ENCODE measurements at places on chromosomes 6 and 20.

- DNase-seq: no peak
Observed at GRCh38 chr20:34921436-34921835, 34.2 kb downstream of the GSS start.

DNA sequence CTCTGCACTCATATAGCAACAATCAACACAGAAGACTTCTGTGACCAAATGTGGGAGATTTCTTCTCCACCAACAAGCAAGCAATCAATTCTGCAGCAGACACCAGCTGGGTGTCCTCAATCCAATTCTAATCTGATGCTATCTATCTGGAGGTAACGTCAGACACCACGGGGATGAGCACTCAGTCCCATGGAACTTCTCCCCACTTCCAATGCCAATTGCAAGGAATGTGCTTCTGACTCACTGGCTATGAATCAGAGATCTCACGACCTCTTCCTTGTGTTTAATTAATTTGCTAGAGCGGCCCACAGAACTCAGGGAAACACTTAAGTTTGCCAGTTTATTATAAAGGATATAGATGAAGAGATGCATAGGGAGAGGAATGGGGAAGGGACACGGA, 103.5 kb upstream of the SIRPG start:
- DNase-seq: peak; percentile 72

GRCh38 chr6:140370441-140370840, 996.0 kb upstream of the CITED2 start:
- DNase-seq: peak; percentile 63

- no peak for DNase-seq
Observed at GRCh38 chr6:40187535-40188144, 253.4 kb upstream of the MOCS1 start.

DNA sequence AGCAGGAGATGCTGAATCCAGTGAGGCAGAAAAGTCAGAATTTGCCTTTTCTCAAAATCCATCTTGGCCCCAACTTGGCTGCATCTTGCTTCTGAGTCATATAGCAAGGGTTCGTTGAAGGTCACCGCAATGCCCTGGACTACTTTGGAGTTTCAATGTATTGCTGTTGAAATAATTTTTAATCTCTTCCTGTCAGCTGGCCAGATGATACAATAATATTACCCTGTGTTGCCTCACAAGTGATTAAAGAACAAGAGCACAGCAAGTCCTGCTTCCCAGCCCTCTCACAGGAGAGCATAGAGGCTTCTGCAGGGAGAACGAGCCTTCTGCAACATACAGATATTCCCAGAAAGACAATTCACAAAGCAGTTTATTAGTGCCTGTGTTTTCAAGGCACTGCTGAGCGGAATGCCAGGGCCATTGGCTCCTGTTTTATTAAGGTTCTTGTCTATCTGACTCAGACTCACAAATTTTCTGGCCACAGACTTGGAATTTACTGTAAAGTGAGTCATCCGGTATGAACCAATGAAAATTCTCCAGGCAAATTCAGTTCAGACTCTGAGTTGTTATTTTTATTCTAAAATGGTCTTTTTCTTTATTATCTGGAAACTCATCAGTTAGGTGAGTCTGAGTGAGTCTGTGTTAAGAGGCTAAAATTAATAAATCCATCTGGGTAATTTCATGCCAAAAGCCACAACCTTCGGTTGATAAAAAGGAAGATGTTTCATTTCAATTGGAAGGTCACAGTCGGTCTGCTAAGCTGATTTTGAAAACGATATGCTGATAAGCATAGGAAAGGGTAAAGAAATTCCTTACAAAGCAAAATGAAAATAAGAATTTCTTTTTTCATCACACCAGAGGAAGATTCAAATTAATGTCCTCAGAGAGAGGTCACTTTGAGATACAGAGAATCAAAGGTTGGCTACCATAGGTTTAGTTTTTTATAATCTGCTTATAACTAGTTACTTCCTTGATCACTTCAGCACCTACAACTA, 289.4 kb upstream of the STXBP5 start:
- peak; percentile 98 for DNase-seq

GRCh38 chr20:23294166-23294565, 56.4 kb upstream of the NXT1 start:
- no peak for DNase-seq

GRCh38 chr6:36516559-36516958, 30.7 kb downstream of the STK38 start:
- no peak for DNase-seq

DNA sequence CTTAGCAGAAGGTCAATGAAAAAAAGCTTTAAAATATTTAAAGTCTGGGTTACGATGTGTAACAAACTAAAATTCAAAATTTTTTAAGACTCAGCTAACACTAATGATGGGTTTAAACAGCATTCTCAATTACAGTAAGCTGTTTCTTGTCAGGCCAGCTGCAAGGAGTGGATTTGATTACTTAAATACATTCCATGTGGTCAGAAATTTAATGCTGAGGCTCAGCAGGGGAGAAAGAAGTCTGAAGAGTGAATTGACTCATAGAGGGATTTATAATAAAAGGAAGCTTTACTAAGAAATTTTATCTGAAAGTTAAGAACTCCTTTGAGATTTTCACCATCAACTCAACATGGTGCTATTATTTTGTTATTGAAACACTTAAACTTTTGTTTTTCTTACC, 398.6 kb downstream of the KHDRBS2 start:
- peak; percentile 22 for DNase-seq

DNA sequence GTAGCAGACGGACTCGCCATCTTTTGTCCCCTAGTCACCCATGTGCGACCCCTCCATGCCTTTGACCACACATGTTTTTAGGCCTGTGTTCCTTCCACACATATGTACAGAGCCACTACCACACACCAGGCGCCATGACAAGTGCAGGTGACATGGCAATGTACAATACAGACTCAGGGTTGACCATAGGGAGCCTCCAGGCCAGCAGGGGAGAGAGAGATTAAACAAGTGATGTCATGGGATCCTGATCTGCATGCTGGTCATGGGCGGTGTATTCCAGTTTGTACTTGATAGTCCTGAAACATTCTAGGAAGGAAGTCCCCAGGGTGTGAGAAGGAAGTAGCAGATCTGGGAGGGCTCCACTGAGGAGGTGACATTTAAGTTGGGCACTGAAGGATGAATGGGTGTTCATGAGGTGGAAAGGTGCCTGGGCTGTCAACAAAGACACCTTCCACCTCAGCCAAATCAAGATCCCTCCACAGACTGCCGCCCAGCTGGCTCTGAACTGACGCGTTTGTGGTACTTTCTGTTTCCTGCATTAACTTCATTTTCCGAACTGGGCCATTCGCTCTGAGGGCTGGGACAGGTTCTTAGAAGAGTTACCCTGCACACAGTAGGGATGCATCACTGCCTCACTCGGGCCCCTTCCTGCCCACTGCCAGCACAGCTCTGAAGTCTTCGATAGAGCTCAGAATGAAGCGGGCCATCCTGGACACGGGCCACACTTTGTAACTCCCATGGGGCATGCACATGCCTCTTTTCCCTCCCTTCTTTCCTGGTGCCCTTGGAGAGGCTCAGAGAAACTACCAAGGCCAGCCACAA, 94.0 kb downstream of the NOL4L start:
- DNase-seq: no peak

DNA sequence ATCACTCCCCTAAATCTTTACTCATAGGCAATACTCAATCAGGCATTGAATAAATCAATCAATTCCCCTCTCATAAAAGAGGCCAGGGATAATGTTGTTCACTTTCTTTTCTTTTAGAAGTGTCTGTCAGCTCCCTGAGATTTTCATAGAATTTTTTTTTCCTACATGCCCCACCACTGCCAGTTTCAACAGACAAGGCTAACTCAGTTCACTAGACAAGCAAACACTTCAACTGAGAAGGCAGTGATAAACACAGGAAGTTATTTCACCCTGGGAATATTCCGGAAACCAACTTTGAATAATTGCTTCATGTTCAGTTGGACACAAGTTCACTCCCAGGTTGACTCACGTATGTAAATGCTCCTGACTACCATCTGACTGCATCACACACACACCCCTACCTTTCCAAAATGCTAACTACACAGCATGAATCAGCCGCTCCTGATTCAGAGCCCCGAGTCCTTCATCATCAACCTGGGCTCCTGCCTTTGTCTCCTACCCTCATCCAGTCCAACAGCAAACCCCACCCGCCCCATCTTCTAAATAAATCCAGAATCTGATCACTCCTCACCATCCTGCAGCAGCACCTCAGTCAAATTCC, 143.9 kb downstream of the BCAS1 start:
- peak; percentile 91 for DNase-seq

GRCh38 chr6:69866770-69867638, 648 bp downstream of the COL19A1 start:
- peak; percentile 62 for DNase-seq

- no peak for DNase-seq
Observed at GRCh38 chr6:146884728-146885127, 286.0 kb downstream of the ADGB start.

- no peak for DNase-seq
Observed at GRCh38 chr20:49635866-49636265, 67.9 kb upstream of the PTGIS start.

- no peak for DNase-seq
Observed at GRCh38 chr6:82766476-82766875, 299.2 kb downstream of the UBE3D start.

- DNase-seq: no peak
Observed at GRCh38 chr6:156955494-156956183, 178.5 kb downstream of the ARID1B start.

GRCh38 chr6:154901876-154902552, 93.1 kb upstream of the TIAM2 start:
- no peak for DNase-seq

DNA sequence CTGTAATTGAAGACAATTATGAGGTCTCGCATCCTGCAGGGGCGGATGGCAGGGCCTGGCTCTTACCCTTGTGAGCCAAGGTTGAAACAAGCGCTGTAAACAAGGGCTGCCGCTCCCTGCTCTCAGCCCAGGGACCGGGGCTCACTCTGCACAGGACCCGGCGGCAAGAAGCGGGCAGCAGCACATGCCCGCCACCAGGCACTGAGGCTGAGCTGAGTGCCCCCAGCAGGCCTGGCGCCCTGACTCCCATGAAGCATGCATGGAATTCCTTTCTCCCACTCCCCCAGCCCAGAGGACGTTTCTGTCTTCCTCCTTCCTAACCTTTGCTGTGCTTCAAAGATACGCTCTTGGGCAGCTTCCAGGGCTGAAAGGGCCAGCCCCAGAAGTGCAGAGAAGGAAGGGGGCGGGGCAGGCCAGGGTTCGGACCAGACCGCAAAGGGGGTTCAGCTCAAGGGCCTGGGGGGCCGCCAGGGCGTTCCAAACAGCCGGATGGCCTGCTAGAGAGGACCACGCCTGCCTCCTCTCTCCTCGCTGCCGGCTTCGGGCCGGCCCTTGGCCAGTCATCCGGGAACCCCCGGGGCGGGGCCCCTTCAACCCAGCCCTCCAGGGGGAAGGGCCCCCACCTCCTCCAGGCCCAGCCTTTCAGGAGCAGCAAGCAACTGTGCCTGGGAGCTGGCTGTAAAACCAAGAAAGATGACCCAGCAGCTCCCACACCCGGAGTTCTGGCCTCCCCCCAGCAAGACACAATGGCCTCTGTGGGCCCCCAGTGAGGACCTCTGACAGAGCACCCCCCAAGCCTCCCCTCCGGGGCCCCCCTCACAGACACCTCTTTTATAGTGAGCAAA, 109.9 kb downstream of the NOL4L start:
- DNase-seq: peak; percentile 94

- peak; percentile 24 for DNase-seq
Observed at GRCh38 chr6:79672631-79673111, 41.5 kb downstream of the SH3BGRL2 start.

DNA sequence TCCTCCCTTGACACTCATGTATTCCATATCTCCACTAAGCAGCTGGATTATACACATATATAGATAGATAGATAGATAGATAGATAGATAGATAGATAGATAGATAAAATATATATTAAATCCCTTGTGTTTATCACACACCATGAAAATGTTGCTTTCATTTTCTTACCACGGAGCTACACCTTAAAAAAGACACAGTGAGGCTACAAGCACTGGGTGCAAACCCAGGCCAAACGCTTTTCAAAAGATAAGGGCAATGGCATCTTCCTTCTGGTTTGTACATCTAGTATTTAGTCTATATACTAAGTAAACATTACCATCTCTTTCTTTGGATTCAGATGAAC, 377.1 kb downstream of the ESR1 start:
- DNase-seq: no peak

DNA sequence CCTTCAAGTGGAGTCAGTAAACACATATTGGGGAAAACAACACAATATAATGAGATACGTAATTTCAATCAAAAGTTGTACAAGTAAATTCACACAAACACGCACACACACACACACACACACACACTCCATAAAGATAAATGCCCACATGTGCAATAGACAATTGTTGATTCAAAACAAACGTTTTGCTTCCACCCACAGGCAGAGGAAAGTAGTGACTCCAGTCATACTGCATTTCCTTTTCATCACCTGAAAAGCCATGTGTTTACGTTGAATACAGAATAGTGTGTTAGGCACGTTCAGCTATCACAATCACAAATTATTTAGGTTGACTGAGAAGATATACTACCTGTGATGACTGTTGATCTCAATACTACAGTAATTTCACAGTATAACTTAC, 443.8 kb upstream of the MANEA start:
- DNase-seq: no peak

- DNase-seq: no peak
Observed at GRCh38 chr6:48813836-48814235, 649.2 kb downstream of the MMUT start.

GRCh38 chr6:11018225-11018624, 25.9 kb downstream of the ELOVL2 start:
- no peak for DNase-seq

GRCh38 chr6:84652356-84653026, 111.9 kb downstream of the TBX18 start:
- DNase-seq: peak; percentile 97

DNA sequence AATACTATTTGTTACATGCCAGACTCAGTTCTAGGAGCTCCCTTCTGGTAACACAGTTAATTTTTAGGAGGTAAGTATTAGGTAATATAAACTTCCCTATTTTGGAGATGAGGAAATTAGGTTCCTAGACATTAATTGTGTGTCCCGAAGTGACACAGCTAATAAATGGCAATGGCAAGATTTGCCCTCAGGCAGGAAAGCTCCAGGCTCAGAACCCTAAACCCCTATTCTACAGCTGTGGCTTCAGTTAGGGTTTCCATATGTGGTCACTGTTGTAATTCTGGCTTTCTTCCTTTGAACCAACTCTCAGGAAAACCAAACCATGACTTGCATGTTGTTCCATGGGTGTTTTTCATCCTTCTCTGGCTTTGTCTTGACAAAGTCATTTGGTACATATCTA, 188.2 kb downstream of the PLCB1 start:
- DNase-seq: no peak

- peak; percentile 27 for DNase-seq
Observed at GRCh38 chr6:34213772-34214171, 22.9 kb upstream of the HMGA1 start.

GRCh38 chr6:135071541-135071940, 16.9 kb upstream of the HBS1L start:
- DNase-seq: peak; percentile 16
